Activated naive CD4-positive, alpha-beta T cell treated with anti-CD3 and anti-CD28 coated beads for 36 hours (primary cell): ENCODE measurements at places on chromosomes 2 and 18. TPM values are rescaled to one million over a fixed set of nuclear protein-coding genes. Genes with fewer than 3 reads are reported as not detected.
A peak's percentile ranks its signal among the peaks of the same experiment; 100 is the strongest.

DNA sequence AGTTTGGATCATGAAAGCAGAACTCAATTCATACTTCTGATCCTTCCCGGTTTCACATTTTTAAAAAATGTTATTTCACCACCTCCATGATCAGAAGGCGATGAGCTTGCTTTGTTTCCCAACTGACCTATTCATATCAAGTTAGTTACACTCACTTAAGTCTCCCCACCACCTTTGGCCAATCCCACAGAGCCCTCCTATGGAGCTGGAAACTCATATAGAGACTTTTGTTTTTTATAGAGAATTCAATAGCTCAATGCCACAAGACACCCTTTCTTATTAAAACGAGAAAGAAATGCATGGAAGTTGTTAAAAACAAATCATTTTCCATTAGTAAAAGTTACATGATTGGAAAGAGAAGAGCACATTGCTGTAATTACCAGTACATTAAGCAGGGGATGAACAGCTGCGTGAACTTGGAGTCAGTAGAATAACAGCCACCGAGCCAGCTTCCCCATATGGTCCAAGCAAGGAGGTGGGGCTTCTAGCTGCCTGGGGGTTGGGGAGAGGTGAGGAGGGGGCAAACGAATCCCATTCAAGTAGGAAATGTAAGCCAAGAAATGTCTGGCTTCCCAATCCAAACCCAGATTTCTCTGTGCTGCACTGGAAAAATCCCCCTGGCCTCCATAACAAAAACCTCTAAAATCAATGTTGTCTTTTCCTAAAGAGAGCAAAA lies 614.5 kb downstream of the IRS1 start:
- H3K4me3 ChIP-seq: no peak overlapping the region
- no peak for DNase-seq
- H3K4me1 ChIP-seq: no peaks in the 10 kb centered on the region
- H3K36me3 ChIP-seq: no peaks in the 10 kb centered on the region

GRCh38 chr2:11123001-11123809 lies 32.1 kb upstream of the SLC66A3 start:
- H3K4me1 ChIP-seq: no peaks in the 10 kb centered on the region
- no peaks in the 10 kb centered on the region for H3K27me3 ChIP-seq
- DNase-seq: no peak

DNA sequence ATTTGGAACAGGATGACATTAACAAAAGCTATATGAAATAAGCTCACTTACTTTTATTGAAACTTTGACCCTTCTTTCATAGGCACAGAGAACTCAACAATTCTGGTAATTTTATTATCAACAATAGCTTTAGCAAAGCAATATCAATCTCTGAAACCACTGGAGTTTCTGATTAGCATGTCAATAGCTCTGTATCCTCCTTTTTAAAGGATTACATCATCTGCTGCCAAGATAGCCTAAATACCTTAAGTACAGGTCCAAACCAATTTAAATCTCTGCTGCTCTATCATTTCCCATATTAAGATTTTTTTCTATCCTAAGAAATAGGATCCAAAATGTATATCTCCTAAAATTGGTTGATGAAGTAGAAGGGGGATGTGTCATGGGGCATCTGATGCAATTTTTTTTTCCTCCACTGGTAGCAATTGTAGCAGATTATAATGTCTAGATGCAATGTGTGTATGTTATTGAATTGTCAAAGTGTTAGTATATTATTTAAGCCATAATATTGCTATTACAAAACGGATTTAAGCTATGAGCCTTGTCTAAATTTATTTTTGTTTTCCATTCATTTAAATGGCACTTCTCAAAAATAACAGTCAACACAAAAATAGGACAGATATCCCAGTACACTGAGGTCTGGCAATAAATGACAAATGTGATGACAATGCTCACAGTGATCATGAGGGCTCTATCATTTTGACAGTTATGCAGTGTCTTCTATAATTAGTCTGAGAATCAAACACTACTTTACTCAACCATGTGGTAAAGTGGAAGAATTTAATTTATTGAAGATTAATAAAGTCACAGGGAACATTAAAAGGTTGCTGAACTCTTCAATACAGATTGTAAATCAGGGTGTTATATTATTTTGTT lies 328.4 kb downstream of the CDH7 start:
- H3K36me3 ChIP-seq: no peaks in the 10 kb centered on the region
- no peak overlapping the region for H3K27ac ChIP-seq
- H3K4me1 ChIP-seq: no peaks in the 10 kb centered on the region
- H3K27me3 ChIP-seq: no peaks in the 10 kb centered on the region

DNA sequence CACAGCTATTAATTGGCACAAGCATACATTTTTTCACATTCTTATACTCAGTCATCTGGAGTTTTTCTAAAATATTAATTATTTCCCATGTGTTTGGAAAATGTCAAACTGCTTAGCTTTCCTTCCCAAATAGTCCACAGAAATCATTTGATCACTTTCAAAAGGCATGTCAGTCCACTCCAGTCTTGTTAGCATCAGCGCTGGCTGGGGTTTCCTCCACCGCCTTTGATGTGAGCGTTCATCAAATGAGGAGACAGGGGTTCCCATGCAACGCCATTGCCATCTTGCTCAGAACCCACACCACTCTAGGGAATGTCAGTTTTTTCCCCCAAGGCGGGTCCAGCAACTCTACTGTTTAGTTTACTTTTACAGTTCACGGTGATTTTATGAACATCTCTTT lies 13.1 kb upstream of the RAX start:
- no peak overlapping the region for H3K27ac ChIP-seq
- H3K36me3 ChIP-seq: no peaks in the 10 kb centered on the region
- DNase-seq: no peak
- H3K27me3 ChIP-seq: peaks cover 47% of the 10 kb centered on the region

- H3K4me3 ChIP-seq: no peak overlapping the region
- DNase-seq: peak; percentile 67
- no peaks in the 10 kb centered on the region for H3K36me3 ChIP-seq
- peaks cover 7% of the 10 kb centered on the region for H3K27me3 ChIP-seq
Observed at GRCh38 chr2:175203621-175204496, 22.3 kb upstream of the ATP5MC3 start.

DNA sequence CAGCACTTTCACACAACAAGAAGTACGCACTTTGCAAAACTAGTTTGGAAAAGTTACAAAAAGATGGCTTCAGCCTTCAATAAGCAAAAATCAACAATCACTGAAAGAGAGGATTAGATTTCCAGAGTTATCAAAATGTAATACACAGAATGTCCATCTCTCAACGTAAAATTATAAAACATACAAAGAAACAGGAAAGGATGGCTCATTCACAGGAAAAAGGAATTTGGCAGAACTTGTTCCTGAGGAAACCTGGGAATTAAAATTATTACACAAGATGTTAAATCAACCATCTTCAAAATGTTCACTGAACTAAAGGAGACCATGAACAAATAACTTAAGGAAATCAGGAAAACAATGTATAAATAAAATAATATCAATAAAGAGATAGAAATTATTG lies 8.0 kb downstream of the C2orf92 start:
- no peak overlapping the region for H3K4me3 ChIP-seq
- no peaks in the 10 kb centered on the region for H3K27me3 ChIP-seq
- H3K27ac ChIP-seq: no peak overlapping the region

DNA sequence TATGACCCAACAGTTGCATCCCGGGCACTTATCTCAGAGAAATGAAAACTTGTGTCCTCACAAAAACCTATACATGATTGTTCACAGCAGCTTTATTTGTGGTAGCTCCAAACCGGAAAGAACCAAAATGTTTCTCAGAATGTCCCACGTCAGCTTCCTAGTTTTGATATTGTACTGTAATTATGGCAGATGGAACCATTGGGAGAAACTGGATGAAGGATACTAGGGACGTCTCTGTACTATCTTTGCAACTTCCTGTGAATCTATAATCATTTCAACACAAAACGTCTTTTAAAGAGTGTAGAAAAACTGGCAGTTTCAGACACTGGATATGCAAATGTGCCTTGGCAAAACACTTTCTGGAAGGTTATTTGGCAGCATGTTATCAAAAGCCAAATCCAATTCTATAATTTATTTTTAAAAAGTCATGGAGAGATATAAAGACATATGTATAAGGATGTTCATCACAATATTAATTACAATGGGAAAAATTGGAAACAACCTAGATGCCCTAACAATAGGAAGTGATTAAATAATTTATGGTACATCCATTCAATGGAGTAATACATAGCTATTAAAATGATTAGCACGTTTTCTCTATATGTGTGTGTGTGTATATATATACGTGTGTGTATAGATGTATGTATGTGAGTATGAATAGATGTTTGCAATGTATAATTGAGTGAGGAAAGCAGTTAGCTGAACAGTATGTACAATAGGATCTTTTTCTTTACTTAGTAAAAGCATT lies 9.8 kb downstream of the SAG start:
- H3K4me3 ChIP-seq: no peak overlapping the region
- no peak for DNase-seq
- H3K27ac ChIP-seq: no peak overlapping the region
- no peaks in the 10 kb centered on the region for H3K36me3 ChIP-seq
- no peaks in the 10 kb centered on the region for H3K4me1 ChIP-seq
- H3K27me3 ChIP-seq: no peaks in the 10 kb centered on the region

- peaks cover 68% of the 10 kb centered on the region for H3K27me3 ChIP-seq
- DNase-seq: no peak
- H3K4me3 ChIP-seq: no peak overlapping the region
- H3K4me1 ChIP-seq: peaks cover 23% of the 10 kb centered on the region
- no peak overlapping the region for H3K27ac ChIP-seq
Observed at GRCh38 chr18:22167471-22168241, 1.7 kb upstream of the GATA6 start.

- no peak overlapping the region for H3K27ac ChIP-seq
- peaks cover 6% of the 10 kb centered on the region for H3K4me1 ChIP-seq
- H3K36me3 ChIP-seq: peaks cover 3% of the 10 kb centered on the region
Observed at GRCh38 chr2:15117409-15118050, 443.6 kb downstream of the NBAS start.

DNA sequence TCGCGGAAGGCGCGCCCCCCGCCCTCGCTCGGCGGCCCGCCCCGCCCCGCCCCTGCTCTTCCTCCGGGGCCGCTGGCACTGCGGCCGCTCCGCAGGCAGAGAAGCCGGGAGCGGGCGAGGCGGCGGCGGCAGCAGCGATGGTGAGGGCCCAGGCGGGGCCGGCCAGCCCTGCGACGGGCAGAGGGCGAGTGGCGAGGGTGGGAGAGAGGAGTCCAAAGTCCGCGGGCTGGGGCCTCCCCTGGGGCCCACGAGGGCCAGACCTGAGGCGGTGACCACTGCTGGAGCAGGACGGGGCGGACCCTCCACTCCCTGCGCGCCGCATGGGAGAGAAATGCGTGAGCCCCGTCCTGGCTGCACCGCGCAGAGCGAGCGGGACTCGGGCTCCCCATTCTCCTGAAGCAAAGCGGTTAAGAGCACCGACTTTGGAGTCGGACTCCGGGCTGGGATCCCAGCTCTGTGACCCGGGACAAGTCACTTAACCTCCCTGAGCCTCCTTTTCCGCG lies at the start of gene VAMP5:
VAMP5 (plus strand) TSS at position 78 of the 503 bp plus-strand sequence; CDS start at position 138, 60 bp downstream.
- peak within 1 kb of the TSS; percentile 84 for H3K27ac ChIP-seq
- H3K36me3 ChIP-seq: peaks cover 7% of the 10 kb centered on the region
- peaks cover 47% of the 10 kb centered on the region for H3K4me1 ChIP-seq
- no peaks in the 10 kb centered on the region for H3K27me3 ChIP-seq
- peak within 1 kb of the TSS; percentile 79 for H3K4me3 ChIP-seq
- DNase-seq: no peak

DNA sequence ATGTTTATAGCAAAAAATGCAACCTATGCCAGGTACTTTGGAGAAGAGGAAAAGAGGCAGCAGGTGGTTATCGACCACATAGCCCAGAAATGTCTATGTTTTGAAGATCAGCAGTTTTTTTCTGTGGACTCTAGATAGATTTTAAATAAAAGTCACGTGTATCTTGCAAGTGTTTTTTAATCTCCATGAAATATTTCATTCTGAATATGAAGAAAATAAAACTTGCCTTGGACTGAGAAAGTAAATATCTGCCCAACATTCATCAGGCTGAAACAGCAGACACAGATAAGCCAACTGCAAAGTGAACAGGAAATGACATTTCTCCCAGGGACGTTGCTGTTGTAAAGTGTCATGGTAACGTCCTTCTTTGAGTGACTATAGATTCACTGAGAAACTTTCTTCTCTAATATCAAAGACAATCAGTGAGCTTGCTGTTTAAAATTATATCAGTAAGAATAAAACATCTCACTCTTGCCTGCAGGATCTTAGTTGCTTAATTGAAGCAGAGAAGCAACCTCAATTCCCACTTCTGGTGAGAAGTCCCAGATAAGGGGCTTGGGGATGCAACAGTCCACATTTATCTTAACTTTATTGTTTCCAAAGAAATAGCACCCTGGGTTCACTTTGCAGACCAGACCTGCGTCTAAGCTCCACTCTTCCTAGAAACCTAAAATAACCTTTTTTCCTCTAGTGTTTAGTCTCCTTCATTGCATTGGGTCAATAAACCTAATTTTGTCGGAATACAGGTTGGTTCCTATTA lies 6.3 kb downstream of the MYOM1 start:
- no peak overlapping the region for H3K27ac ChIP-seq
- peak; percentile 38 for DNase-seq
- no peak overlapping the region for H3K4me3 ChIP-seq
- H3K36me3 ChIP-seq: no peaks in the 10 kb centered on the region
- peaks cover 14% of the 10 kb centered on the region for H3K4me1 ChIP-seq

GRCh38 chr2:234993541-234993981 lies 41.7 kb downstream of the SH3BP4 start:
- no peak for DNase-seq
- H3K36me3 ChIP-seq: no peaks in the 10 kb centered on the region
- H3K27ac ChIP-seq: no peak overlapping the region

GRCh38 chr2:85852937-85853498 lies 35.8 kb downstream of the ST3GAL5 start:
- peak overlapping the region; percentile 98 for H3K27ac ChIP-seq
- H3K4me1 ChIP-seq: peaks cover 70% of the 10 kb centered on the region
- H3K36me3 ChIP-seq: peaks cover 13% of the 10 kb centered on the region
- no peaks in the 10 kb centered on the region for H3K27me3 ChIP-seq
- peak; percentile 70 for DNase-seq

DNA sequence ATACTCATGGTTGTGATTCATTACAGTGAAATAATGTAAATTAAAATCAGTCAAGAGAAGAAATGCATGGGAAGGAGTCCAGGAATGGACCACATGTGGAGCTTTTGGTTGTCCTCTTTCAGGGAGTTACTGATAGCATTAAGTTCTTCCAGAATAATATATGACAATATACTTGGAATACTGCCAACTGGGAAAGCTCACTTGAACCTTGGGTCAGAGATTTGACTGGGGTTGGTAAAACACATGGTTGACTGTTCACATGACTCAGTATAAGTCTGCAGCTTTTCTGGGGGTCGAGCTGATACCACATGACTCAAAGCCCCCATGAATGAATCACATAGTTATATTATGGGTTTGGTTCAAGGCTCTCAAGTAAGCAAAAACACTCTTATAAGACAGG lies 1109.0 kb upstream of the CHAC2 start:
- no peaks in the 10 kb centered on the region for H3K4me1 ChIP-seq
- H3K36me3 ChIP-seq: no peaks in the 10 kb centered on the region
- no peaks in the 10 kb centered on the region for H3K27me3 ChIP-seq
- DNase-seq: no peak
- no peak overlapping the region for H3K4me3 ChIP-seq

GRCh38 chr2:86014493-86014892 lies 91.2 kb downstream of the POLR1A start:
- DNase-seq: no peak
- peaks cover 9% of the 10 kb centered on the region for H3K4me1 ChIP-seq
- no peaks in the 10 kb centered on the region for H3K27me3 ChIP-seq
- no peak overlapping the region for H3K4me3 ChIP-seq
- no peak overlapping the region for H3K27ac ChIP-seq

- no peak overlapping the region for H3K27ac ChIP-seq
- no peak overlapping the region for H3K4me3 ChIP-seq
- DNase-seq: no peak
- H3K4me1 ChIP-seq: no peaks in the 10 kb centered on the region
Observed at GRCh38 chr18:78780719-78781600, 198.7 kb upstream of the SALL3 start.

The UGT1A10 gene
- total RNA-seq: not detected

The C1QL2 gene
- total RNA-seq: not detected

The LRPPRC gene
- total RNA-seq: 170 TPM

The LIMS2 gene
- total RNA-seq: 14.6 TPM

The ELOA2 gene
- not detected for total RNA-seq

The DNPEP gene
- 67.1 TPM for total RNA-seq
